SJCRH30 (cell line): ENCODE measurements at places on chromosomes 13 and 19. TPM values are rescaled to one million over a fixed set of nuclear protein-coding genes. Genes with fewer than 3 reads are reported as not detected.

WTIP gene
- total RNA-seq = 15.3 and 15.9 TPM in 2 replicates

- no peak overlapping the region for H3K4me3 ChIP-seq
- no peak overlapping the region for H3K27ac ChIP-seq
- 0 out of 2 replicates have a peak, but pooled peaks cover 8% of the 10 kb centered on the region for H3K36me3 ChIP-seq
- no peak for DNase-seq
- H3K27me3 ChIP-seq = no peaks in the 10 kb centered on the region
These were observed 6.2 kb downstream of the CARD8 start for GRCh38 chr19:48249502-48250014.

GRCh38 chr19:5605362-5605761 is 17.2 kb downstream of the SAFB2 start:
- no peaks in the 10 kb centered on the region for H3K27me3 ChIP-seq
- H3K4me1 ChIP-seq = peaks cover 3% of the 10 kb centered on the region; the same call in 1 of the 2 replicates

GRCh38 chr13:66402066-66402465 is 828.1 kb downstream of the PCDH9 start:
- H3K36me3 ChIP-seq = no peaks in the 10 kb centered on the region
- peaks cover 18% of the 10 kb centered on the region for H3K4me1 ChIP-seq
- H3K4me3 ChIP-seq = no peak overlapping the region

DNA sequence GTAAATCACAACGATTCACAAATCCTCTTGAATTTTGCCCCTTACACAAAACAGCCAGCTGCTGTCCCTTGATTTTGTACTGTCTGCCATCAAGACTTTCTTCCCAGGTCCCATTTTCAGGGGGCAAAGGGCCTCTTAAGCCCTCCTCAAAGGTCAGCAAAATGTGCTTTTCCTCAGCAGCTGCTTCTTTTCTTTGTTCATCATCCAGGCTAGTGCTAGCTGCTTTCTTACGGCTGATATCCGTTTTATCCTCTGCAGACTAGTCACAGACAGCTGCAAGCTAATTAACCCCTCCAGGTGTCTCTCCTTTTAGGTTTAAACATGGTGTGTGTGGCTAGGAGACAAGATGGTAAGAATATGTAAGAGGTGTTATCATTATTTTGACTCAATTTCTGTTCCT is 90.9 kb downstream of the NALCN start:
- peaks cover 18% of the 10 kb centered on the region for H3K4me1 ChIP-seq
- H3K4me3 ChIP-seq = no peak overlapping the region
- no peaks in the 10 kb centered on the region for H3K36me3 ChIP-seq

- no peak overlapping the region for H3K4me3 ChIP-seq
- H3K27ac ChIP-seq = no peak overlapping the region
- no peaks in the 10 kb centered on the region for H3K36me3 ChIP-seq
- H3K27me3 ChIP-seq = 0 out of 2 replicates have a peak, but pooled peaks cover 3% of the 10 kb centered on the region
These were observed 154.9 kb downstream of the FGF9 start for GRCh38 chr13:21825801-21826200.

DNA sequence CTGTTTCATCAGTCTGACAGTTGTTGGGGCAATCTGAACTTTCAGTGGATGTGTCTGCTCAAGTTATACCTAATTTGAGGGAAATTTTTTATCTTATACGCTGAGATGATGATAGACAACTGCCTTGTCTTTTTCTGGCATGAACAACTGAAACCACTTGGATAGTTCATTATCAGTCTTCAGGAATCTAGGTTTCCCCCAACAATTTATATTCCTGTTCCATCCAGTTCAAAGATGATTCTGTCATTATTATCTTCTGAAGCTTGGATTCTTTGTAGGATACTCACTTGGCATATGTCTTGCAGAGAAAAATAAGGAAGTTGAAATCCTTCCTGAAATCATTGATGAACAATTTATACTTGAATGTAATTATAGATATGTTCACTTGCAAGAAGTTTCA is 193.7 kb downstream of the LMO7 start:
- no peaks in the 10 kb centered on the region for H3K27me3 ChIP-seq
- DNase-seq = no peak
- no peaks in the 10 kb centered on the region for H3K4me1 ChIP-seq
- H3K4me3 ChIP-seq = no peak overlapping the region
- peaks cover 43% of the 10 kb centered on the region for H3K36me3 ChIP-seq
- no peak overlapping the region for H3K27ac ChIP-seq
